ENCODE measurements at places on chromosomes 16 and 17.

GRCh38 chr17:36899250-36900159 lies 37.8 kb upstream of the LHX1 start:
- DNase-seq, result no peak

DNA sequence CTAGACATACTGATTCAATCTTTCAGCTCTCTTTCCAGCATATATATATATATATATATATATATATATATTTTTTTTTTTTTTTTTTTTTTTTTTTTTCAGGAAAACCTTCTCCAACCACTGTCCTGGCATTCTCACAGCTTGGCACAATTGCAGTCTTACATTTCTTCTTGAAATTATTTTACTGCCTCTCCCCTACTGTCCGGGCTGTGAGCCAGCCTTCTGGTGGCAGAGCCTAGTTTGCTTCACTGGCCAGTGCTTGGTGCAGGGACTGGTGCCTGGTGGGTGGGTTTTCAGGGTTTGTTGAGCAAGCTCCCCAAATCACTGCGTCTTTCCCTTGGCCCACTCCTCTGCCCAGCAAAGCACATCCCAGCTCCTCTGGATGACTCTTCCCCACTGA lies 28.5 kb downstream of the PRSS54 start:
- DNase-seq, result no peak

DNA sequence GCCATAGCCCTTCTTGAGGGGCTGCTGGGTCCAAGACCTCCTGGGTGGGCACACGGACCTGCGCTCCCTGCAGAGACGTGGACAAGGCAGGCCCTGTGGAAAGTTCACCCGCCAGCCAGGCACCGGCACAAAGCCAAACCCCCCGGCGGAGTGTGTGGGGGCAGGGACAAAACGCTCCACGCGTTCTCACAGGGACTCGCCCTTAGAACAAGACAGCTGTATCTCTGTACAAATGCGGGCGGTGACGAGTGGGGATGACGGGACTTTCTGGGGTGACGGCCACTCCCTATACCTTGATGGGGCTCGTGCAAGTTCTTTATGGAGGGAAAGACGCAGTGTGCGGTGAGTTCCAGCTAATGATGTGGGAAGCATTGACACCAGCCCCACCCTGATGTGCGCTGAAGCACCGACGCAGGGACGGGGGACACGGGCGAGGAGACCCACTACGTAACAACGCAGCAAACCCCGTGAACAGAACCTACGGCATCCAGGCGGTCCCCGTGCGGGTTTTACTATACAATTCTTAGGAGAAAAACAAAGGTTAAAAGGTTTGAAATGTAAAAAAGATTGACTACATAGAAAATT lies 49.4 kb downstream of the LMF1 start:
- no peak for DNase-seq

- DNase-seq, result no peak
Observed at GRCh38 chr16:60485872-60486489, 1550.3 kb downstream of the CDH8 start.

- DNase-seq, result no peak
Observed at GRCh38 chr16:7344830-7345780, 12.5 kb downstream of the RBFOX1 start.

- no peak for DNase-seq
Observed at GRCh38 chr17:75288770-75289114, 491 bp downstream of the SLC25A19 start.

- no peak for DNase-seq
Observed at GRCh38 chr16:78289844-78290277, 190.4 kb downstream of the WWOX start.

DNA sequence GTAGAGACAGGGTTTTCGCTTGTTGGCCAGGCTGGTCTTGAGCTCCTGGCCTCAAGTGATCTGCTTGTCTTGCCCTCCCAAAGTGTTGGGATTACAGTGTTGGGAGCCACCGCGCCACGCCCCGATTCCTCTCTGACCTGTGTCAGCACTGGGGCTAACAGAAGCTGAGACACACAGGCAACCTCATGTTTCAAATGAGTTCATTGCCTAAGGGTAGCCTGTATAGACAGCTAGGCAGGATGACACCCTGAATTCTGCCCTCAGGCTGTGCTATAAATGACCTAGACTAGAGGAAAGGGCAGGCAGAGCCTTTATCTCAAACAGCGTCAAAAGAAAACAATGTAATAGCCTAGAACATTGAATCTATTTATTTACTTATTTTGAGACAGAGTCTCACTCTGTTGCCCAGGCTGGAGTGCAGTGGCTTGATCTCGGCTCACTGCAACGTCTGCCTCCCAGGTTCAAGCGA lies 2.3 kb upstream of the CDK3 start:
- no peak for DNase-seq

GRCh38 chr16:10036956-10037355 lies 145.3 kb downstream of the GRIN2A start:
- DNase-seq, result no peak

- no peak for DNase-seq
Observed at GRCh38 chr17:40089077-40089895, 11.1 kb downstream of the NR1D1 start.

GRCh38 chr17:45361976-45362375 lies 45.2 kb upstream of the MAP3K14 start:
- no peak for DNase-seq

- DNase-seq, result no peak
Observed at GRCh38 chr17:31401456-31402254, 10.2 kb downstream of the RAB11FIP4 start.

- no peak for DNase-seq
Observed at GRCh38 chr17:81125573-81126081, 39.7 kb upstream of the PVALEF start.
